ENCODE measurements at places on chromosomes 6 and 20. TPM values are rescaled to one million over a fixed set of nuclear protein-coding genes. Genes with fewer than 3 reads are reported as not detected.

GRCh38 chr6:159727717-159728445 lies 575 bp downstream of the WTAP start:
- peak; percentile 24 for DNase-seq

Gene MOXD1
- 1.8 TPM for total RNA-seq

DNA sequence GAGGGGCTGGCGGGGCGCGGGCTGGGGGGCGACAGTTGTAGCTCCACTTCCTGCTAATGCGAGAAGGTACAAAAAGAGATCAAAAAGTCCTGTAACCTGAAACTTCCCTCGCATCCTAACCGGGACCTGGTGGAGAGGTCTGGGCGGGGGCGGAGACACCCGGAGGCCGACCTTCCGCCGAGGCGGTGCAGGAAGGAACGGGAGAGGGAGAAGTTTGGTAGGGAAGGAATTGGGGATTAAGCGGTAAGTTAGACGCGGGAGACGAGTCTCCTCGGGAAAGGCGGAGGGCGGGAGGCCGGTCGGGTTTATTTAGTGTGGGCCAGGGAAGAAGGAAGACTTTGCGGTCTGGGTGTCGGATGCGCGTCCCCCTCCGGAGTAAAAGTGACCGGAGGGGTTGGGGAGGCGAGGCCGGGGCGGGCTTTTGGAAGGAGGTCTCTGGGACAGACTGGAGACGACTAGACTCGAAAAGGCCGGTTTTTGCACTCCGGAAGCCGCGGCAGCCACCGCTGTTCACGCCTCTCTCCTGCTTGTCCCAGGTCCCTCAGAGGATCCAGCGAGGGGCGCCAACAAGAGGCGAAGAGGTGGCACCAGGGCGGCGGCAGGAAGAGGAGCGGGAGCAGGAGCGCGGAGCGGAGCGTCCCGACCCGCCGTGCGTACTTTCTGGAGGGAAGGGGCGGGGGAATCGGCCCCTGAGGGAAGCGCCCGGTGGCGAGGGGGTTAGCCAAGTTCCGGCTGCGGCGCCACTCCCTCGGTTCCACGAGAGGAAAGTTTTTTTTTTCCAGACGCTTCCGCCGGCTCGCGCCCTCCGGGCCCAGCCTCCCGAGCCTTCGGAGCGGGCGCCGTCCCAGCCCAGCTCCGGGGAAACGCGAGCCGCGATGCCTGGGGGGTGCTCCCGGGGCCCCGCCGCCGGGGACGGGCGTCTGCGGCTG lies 734 bp downstream of the TPBG start:
- DNase-seq: peak; percentile 67

DNA sequence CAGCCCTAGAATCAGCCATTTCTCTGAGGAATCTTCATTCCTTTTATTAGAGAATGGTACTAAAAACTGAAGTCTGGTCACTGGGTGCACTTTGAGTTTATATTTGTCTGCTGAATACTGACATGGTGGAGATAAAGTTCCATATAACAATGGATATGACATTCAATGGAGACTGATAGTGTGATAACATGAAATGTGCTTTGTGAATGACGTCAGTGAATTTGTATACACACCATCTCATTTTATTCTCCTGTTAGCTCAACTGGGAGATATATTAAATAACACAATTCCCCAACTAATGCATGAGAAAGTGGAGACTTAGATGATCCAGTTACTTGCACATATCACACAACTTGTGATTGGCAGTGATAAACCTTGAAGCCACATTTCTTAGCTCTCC lies 446.7 kb downstream of the DOK5 start:
- no peak for DNase-seq

Gene LY6G6F
- not detected for total RNA-seq

DNA sequence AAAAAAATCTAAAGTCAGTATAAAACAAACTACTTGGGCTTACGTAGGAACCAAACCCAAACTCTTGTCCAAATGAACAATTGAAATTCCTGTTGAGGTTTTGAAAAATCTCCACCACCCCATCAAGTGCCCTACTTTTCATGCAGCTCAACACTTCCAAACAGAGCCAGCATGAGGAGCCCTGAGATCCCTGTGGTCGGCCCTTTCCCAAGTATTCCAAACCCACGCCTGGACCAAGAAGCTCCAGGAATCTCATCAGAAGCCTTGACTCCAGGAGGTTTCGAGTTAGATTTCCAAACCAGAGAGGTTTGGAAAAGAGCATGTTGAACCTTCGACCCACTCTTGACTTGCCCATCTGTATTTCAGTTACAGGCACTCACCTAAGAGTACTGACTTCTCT lies 179.3 kb downstream of the MTFR2 start:
- DNase-seq: no peak

Gene SNAP25
- total RNA-seq: 0.32 TPM

GRCh38 chr6:85561750-85562357 lies 31.8 kb downstream of the SNX14 start:
- no peak for DNase-seq

GRCh38 chr6:4805553-4806336 lies 29.5 kb downstream of the CDYL start:
- no peak for DNase-seq

Gene DBNDD2
- 32.2 TPM for total RNA-seq

DNA sequence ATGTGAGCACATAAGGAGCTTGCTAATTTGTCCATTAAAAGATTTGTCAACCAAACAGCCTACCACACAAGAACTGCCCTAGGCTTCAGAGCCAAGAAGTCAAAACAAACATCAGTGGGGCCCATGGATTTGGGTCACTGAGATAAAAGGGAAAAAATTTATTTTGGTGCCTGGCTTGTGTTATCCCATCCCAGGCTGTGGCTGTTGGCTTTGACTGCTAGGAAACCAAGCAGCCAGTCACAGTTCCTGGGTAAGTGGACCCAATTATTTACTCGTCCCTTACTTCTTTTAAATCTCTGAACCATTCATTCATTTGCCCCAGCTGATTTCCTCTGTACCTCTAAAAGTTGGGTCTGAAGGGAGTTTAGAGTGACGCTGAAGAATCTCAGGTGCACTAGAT lies 41.3 kb downstream of the EDN1 start:
- DNase-seq: no peak

Gene MYB
- 37.0 TPM for total RNA-seq

Measured in breast epithelium (tissue), 4 donors.